ENCODE measurements at places on chromosomes 2 and 18.
A peak's percentile ranks its signal among the peaks of the same experiment; 100 is the strongest.

GRCh38 chr2:63023444-63023843 is 27.2 kb upstream of the OTX1 start:
- DNase-seq, result no peak

DNA sequence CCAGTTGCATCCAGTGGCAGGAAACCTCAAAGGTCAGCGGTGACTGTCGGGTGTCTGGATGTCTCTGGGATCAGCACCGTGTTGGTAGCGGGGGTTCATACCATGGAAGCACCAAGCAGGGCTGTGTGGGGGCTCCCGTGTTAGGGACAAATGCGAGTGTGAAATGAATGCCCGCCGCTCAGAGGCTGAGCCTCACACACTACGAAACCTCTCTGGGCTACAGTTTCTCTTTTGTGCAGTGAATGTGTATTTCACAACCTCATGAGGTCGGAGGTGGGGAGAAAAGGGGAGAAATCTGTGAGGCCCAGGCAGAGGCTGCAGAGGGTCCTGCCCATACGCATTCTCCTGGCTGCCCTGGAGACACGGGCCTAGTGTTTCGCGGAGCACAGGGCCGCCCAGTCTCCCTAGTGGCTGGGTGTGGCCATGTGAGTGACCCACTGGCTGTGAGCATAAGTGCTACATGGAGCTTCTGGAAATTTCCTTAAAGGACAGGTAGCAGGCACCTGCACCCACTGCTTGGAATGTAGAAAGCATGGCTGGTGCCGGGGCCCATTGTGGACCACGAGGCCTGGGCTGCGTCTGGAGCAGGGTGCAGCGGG is 138.0 kb upstream of the GLI2 start:
- DNase-seq, result no peak

DNA sequence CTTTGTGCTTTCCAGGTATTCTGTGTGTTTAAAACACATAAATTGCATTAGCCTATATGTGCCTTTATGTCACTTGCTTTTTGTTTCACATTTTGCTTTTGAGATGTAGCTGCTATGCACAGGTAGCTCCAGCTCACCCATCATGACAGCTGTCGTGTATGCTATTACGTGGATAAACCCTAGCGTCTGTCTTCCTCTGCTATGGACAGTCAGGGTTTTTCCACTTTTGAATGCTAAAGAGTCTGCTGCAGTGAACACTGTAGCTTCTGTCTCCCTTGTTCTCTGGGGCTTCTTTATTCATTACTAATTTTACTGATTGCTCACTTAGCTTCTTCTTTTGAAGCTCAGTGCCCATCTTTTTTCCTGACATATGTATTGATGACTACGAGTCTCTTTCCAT is 24.7 kb upstream of the MBP start:
- DNase-seq, result no peak

GRCh38 chr2:23330214-23330613 is 54.8 kb upstream of the KLHL29 start:
- DNase-seq, result no peak

GRCh38 chr2:14806613-14807012 is 174.1 kb downstream of the LRATD1 start:
- DNase-seq, result no peak

- no peak for DNase-seq
These were observed 45.1 kb downstream of the ARHGEF33 start for GRCh38 chr2:38934742-38935141.

- DNase-seq, result no peak
These were observed 182.5 kb upstream of the OSR1 start for GRCh38 chr2:19540739-19541525.

- DNase-seq, result peak; percentile 83
These were observed 25.1 kb upstream of the TMEM182 start for GRCh38 chr2:102736410-102737409.

GRCh38 chr18:73707035-73707434 is 440.6 kb downstream of the FBXO15 start:
- DNase-seq, result no peak

All from activated gamma-delta T cell treated with Interleukin-2 at 50 U/mL for 16 hours (primary cell).